ENCODE measurements at places on chromosomes 11 and 22. TPM values are rescaled to one million over a fixed set of nuclear protein-coding genes. Genes with fewer than 3 reads are reported as not detected.

The CDON gene
- total RNA-seq, result 33.3 TPM

The GPHA2 gene
- total RNA-seq, result 1.6 TPM

The LSP1 gene
- total RNA-seq, result 0.77 TPM

The NLRP10 gene
- 0.77 TPM for total RNA-seq

The OR51E2 gene
- not detected for total RNA-seq

The DCDC1 gene
- total RNA-seq, result 0.25 TPM

DNA sequence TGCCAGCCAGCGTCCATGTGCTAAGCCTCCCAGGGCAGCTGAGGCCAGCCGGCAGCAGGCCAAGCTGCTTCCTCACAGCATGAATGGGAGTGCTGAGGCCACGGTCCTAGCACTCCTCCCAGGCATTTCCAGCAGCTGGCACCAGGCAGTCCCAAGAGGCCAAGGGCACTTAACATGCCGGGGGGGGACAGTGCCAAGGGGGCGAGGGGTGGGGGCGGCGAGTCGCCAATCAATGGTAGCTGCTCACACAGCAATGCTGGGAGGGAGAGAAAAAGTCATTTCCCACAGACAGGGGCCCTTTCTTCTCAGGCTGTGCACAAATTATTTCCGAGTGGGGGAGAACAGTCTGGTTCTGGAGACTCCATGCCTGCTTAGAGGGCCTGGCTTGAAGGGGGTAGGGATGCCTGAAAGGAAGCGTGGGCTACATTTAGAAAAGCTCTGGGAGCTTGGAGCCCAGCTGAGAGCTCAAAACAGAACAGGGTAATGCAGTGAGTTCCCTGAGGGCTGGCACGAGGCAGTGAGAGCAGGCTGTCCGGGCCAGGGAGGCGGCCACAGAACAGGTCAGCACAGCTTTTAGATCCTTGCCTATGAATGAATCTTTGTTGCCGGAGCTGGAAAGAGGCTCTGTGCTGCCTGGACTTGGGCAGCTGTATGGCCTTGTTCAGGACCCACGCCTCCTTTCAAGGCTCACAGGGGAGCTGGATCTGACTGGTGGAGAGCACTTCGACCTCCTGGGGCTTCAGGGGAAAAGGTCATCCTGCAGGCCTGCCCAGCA lies 14.4 kb upstream of the TBC1D10A start:
- DNase-seq, result no peak
- H3K36me3 ChIP-seq, result peaks cover 95% of the 10 kb centered on the region
- H3K27me3 ChIP-seq, result no peaks in the 10 kb centered on the region
- H3K4me1 ChIP-seq, result no peaks in the 10 kb centered on the region
- no peak overlapping the region for H3K4me3 ChIP-seq

DNA sequence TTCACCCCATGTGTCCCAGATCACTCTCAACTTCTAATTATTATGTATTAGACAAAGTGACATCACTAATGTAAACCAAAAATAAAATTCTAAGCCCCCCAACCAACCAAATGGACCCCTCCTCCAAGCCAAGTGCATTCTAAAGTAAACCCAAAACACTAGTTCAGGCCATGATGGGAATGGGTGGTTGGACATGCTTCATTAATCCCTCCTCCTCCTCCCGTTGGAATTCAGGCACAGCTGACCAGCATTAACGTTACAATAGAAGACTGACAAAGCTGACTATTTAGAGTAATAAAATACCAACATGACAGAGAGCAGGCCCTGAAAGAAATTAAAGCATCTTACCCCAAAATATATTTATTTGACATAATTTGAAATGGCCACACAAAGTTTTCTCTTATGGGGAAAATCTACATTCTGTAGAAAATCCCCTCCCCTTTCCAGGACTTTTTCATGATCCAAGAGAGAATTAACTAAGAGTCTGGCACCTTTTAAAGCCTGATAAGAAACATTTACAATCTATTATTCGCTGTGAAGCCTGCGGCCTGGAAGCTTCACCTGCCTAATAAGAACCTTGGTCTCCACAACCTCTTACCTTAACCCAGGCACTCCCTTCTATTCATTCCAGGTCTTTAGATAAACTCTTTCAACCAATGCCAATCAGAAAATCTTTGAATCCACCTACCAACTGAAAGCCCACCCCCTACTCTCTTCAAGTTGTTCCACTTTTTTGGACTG lies 948.5 kb upstream of the CCDC90B start:
- H3K27ac ChIP-seq, result peak overlapping the region; percentile 3
- H3K4me1 ChIP-seq, result peaks cover 30% of the 10 kb centered on the region
- H3K27me3 ChIP-seq, result no peaks in the 10 kb centered on the region
- no peaks in the 10 kb centered on the region for H3K36me3 ChIP-seq
- no peak for DNase-seq

GRCh38 chr11:10529279-10529678 lies 11.7 kb downstream of the RNF141 start:
- H3K4me3 ChIP-seq, result no peak overlapping the region
- DNase-seq, result no peak
- H3K36me3 ChIP-seq, result peaks cover 9% of the 10 kb centered on the region
- peak overlapping the region; percentile 34 for H3K27ac ChIP-seq

DNA sequence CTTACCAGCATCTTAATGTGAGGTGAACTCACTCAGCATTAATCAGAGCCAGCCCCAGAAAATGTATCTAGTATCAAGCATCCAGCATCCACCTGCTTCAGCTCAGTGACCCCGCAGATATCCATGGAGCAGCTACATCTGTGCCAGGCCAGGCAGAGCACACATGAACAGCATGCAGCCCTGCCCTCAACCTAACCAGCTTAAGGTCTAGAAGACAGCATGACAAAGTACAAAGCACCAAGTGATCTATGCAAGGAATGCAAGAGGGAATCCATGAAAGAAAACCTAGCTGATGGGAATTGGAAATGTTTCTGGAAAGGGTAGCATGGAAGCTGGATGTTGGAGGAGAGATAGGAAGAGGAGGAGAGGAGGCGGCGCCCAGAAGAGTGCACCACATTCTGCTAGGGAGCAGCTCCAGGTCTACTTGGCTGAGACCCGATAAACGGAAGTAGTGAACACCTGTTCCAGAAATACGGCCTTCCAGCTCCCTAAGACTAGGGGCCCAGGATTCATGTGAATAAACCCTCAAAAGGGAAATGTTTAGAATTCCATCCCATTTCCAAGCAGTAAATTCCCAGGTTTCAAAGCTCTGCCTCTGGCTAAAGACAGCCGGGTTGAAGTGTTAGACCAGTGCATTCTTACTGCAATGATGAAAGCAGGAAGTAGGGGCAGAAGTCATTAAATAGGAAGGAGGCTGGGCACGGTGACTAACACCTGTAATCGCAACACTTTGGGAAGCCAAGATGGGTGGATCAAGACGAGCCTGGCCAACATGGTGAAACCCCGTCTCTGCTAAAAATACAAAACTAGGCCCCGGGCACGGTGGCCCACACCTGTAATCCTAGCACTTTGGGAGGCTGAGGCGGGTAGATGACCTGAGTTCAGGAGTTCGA lies 23.5 kb upstream of the L3MBTL2 start:
- DNase-seq, result no peak
- H3K27me3 ChIP-seq, result no peaks in the 10 kb centered on the region
- no peak overlapping the region for H3K4me3 ChIP-seq
- H3K4me1 ChIP-seq, result peaks cover 36% of the 10 kb centered on the region
- peaks cover 30% of the 10 kb centered on the region for H3K36me3 ChIP-seq

- DNase-seq, result no peak
- no peaks in the 10 kb centered on the region for H3K4me1 ChIP-seq
- no peaks in the 10 kb centered on the region for H3K27me3 ChIP-seq
- H3K27ac ChIP-seq, result no peak overlapping the region
- H3K4me3 ChIP-seq, result no peak overlapping the region
Observed at GRCh38 chr11:218815-219593, 11.5 kb downstream of the RIC8A start.

- no peak overlapping the region for H3K27ac ChIP-seq
- DNase-seq, result no peak
- peak overlapping the region; percentile 71 for H3K4me3 ChIP-seq
Observed at GRCh38 chr11:30587269-30587812, 1.2 kb upstream of the MPPED2 start.

DNA sequence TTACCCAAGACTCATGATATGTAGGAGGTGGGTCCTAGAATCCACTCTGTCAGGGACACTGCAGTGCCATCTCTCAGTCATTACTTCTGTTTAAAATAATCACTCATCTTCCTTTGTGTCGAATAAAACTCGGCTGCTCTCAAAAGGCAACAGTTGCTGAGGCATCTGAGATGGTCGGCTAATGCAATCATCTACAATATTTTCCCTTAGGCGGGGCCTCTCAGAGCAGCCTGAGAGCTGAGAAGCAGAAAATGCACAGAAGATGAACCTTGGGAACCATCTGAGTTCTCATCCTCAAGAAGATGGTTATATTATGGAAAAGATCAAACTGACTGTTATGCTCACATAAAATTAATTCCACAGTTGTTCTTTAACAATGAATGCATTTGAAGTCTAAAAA lies 1518.2 kb upstream of the TENM4 start:
- H3K36me3 ChIP-seq, result no peaks in the 10 kb centered on the region
- peaks cover 17% of the 10 kb centered on the region for H3K4me1 ChIP-seq
- H3K27me3 ChIP-seq, result no peaks in the 10 kb centered on the region
- H3K27ac ChIP-seq, result no peak overlapping the region

- no peaks in the 10 kb centered on the region for H3K36me3 ChIP-seq
- H3K27me3 ChIP-seq, result no peaks in the 10 kb centered on the region
- H3K27ac ChIP-seq, result no peak overlapping the region
- no peak overlapping the region for H3K4me3 ChIP-seq
- no peak for DNase-seq
- H3K4me1 ChIP-seq, result no peaks in the 10 kb centered on the region
Observed at GRCh38 chr11:73206801-73207200, 11.3 kb upstream of the P2RY2 start.

- peaks cover 4% of the 10 kb centered on the region for H3K36me3 ChIP-seq
- H3K4me3 ChIP-seq, result peak overlapping the region; percentile 19
- peak; percentile 42 for DNase-seq
- H3K4me1 ChIP-seq, result peaks cover 19% of the 10 kb centered on the region
Observed at GRCh38 chr11:103326070-103326794, 217.0 kb downstream of the DYNC2H1 start.

GRCh38 chr11:112770487-112770886 lies 190.7 kb upstream of the NCAM1 start:
- H3K4me1 ChIP-seq, result no peaks in the 10 kb centered on the region
- no peak overlapping the region for H3K27ac ChIP-seq

DNA sequence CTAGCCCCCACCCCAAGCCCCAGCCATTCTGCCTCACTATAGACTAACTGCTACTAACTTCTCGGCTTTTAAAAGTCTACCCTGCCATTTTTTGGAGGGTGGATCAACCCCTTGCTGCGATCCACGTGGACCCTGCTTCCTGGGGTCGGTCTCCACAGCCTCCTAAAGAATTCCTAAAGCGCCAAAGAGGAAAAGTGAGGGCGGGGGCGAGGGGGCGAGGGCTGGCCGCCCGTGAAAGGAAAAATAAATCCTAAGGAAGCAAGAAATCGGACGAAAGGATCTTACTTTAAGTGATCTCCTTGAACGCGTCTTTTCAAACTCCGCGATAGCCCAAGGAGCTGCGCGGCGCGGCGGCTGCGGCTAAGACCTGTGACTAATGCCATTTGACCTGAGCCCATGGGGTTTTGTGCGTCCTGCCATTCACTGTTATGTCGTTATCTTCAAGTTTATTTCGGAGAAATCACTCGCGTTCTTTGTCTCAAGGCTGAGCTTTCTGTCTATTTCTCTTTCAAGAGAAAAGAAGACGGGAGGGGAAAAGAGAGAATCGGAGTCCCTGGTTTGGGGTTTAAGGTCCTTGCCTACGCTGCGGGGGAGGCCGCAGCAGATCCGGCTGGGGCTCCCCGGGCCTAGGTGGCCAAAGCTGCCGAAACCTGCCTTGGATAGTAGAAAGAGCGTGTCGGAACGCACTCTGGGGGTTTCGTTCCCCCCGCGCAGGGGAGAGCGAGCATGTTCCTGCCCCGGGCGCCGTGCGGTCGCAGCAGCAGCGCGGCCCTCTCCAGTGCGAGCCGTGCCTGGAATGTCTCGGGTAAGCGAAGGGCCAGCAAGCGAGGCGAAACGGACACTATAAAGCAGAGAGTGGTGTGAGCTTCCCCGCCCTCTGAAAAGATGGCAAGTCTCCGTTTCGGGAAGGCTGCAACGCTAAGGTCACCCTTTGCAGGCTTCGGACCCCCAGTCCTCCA lies 2.8 kb upstream of the DBX1 start:
- peak overlapping the region; percentile 74 for H3K4me3 ChIP-seq
- H3K27me3 ChIP-seq, result peaks cover 100% of the 10 kb centered on the region
- H3K36me3 ChIP-seq, result no peaks in the 10 kb centered on the region
- H3K4me1 ChIP-seq, result peaks cover 68% of the 10 kb centered on the region
- peak; percentile 69 for DNase-seq
- H3K27ac ChIP-seq, result no peak overlapping the region

- no peaks in the 10 kb centered on the region for H3K36me3 ChIP-seq
- H3K27me3 ChIP-seq, result no peaks in the 10 kb centered on the region
- no peak overlapping the region for H3K4me3 ChIP-seq
- H3K4me1 ChIP-seq, result no peaks in the 10 kb centered on the region
- DNase-seq, result no peak
- H3K27ac ChIP-seq, result no peak overlapping the region
Observed at GRCh38 chr11:127943763-127944162, 643.6 kb downstream of the ETS1 start.

DNA sequence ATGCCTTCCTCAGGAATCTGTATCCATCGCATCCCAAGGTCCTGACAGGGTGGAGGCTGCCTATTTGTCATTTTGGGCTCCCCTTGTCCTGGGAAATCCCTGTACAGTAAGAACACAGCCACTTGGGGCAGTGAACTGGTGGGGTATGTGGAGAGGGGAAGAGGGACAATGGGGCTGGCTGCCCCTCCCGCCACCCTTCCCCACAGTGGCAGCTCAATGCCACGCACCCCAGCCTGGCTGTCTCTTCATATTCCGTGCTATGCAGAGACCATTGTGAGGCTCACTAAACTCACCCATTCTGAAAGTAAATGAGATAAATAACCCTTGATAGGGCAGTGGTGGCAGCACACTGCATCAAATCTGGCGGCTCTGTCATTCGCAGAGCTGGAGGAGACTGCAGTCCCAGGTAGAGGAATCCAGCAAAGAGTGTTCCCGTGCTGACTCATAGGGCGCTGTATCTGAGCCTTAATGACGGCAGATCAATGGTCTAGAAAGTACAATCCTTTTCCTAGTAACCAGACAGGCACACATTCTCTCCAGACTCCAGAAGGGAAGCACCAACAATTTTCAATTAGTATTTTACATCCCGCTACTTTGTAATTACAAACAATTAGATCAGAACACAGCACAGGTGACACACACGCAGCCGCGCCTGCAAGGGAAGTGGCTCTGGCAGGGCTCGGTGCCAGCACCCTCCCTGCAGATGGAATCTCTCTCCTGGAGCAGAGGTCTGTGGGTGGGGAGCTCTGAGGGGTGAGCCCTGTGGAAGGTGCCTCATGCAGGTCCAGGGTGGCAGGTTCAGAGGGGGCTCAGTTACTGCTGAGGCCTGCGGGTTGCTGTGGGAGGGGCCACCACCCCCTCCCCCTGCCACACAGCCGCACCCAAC lies 167.9 kb upstream of the B3GAT1 start:
- no peak overlapping the region for H3K27ac ChIP-seq
- H3K36me3 ChIP-seq, result no peaks in the 10 kb centered on the region
- no peak for DNase-seq
- H3K4me1 ChIP-seq, result peaks cover 19% of the 10 kb centered on the region
- no peak overlapping the region for H3K4me3 ChIP-seq

DNA sequence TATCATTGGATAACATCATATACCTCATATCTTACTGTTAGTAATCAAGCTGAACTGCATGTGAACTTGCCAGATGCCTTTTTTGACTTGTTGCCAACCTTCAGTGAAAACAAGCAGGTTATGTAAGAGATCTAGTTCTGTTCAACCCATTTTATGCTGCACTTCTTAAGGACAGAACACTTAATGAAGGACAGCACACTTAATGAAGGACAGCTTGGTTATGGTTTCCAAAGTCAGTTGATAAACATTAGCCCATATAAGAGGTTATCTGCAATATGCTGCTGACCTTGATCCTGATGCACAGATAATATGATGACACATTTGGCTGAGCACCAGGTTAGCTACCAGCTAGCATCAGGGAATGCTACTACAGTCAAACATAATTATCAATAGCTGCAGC lies 358.7 kb upstream of the PDGFD start:
- H3K4me3 ChIP-seq, result no peak overlapping the region
- H3K27me3 ChIP-seq, result no peaks in the 10 kb centered on the region
- no peak overlapping the region for H3K27ac ChIP-seq
- no peak for DNase-seq
